ENCODE measurements at places on chromosomes 12 and 14.
A peak's percentile ranks its signal among the peaks of the same experiment; 100 is the strongest.

- DNase-seq: no peak
These were observed 78.3 kb upstream of the RTL1 start for GRCh38 chr14:100981809-100982208.

- DNase-seq: no peak
These were observed 191.8 kb downstream of the C12orf75 start for GRCh38 chr12:105522166-105522825.

DNA sequence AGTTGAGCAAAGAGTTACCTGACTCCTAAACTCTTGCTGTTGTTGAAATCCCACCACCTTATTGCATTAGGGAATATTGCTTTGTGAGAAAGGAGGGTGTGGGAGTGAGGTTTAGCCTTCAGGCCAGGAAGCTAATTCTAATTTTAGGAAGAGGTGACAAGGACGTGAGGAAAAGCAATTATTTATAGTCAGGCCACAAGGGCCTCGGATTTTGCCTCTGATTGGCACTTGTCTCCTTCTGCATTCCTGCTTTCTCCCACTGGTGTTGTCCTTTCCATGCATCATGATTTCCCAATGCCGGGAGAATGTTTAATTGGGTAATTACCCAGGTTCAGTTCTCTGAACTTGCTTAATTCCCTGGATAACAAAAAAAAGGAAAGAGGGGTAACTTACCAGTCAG lies 37.9 kb upstream of the SLC38A2 start:
- DNase-seq: no peak

- peak; percentile 9 for DNase-seq
These were observed 3.2 kb downstream of the METTL25 start for GRCh38 chr12:82361461-82361915.

- no peak for DNase-seq
These were observed 85.3 kb downstream of the RFLNA start for GRCh38 chr12:124379938-124380754.

GRCh38 chr14:106511006-106511799 lies 984.8 kb downstream of the TMEM121 start:
- peak; percentile 5 for DNase-seq

DNA sequence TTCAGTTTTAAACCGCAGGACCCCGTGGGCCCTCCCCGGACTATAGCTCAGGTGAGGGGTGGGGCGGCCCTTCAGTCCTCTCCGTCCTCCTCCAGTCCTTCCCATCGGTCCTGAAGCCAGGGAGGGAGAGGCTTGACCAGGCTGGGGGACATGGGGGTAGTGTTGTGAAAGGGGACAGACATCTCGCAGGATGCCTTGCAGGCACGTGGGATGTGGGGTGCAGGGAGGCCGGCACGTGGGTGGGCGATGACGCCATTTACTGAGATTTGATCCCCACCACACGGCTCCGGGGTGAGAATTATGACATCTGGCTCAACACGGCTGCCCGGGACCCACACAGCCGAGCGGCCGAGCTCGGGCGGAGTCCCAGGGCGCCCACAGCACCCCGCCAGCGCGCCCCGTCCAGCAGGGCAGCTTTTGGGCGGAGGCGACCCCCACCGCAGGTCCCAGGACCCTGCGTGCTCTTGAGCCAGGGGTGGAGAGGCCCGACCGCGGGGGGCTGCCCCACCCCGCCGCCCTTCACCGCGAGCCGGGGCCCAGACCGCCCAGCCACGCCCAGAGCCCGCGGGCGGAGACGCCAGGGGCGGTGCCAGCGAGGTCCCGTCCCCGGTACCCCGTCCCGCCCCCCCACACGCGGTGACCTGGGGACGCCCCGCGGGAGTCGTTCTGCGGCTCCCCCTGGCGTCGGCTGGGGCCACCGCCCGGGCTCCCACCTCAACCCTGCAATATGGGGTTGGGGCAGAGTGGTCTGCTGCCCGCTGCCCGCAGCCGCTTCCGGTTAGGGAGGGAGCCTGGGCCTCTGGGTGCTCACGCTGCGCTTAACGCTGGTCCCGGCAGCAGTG lies 3.3 kb upstream of the EXOC3L4 start:
- DNase-seq: peak; percentile 79

DNA sequence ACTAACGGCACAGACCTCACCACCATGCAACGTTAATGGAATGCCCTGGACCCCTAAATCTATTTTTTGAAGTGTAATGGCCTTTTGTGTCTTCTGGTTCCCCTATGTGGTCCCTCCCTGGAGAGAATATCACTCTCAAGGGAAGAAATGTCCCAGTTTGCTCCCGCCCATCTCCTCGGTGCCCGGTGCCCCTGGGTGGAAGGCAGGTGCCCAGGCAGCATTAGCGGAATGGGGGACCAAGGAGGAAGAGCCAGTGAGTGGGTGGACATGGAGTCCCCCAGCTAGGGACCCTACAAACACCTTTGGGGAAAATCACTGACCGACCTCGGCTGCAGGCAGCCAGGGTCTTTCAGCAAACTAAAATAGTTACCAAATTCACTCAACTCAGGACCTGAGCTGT lies 212.1 kb upstream of the RTL1 start:
- no peak for DNase-seq

DNA sequence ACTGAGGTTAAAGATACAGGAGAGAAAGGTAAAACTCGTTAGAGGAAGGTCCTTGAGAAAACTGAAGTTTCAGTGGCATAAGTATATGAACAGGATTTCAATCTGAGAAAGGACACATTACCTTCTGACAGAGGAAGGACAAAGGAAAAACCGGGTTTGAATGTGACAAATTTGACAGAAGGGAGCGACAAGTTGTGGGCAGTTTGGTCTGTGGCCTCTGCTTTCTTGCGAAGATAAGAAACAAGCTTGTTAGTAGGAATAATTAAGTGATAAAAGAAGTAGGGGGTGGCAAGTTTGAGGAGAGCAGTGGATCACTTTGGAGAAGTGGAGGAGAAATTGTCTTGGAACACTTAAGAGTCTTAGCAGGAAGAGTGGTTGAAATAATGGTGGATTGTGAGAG lies 5.1 kb downstream of the MON2 start:
- no peak for DNase-seq

DNA sequence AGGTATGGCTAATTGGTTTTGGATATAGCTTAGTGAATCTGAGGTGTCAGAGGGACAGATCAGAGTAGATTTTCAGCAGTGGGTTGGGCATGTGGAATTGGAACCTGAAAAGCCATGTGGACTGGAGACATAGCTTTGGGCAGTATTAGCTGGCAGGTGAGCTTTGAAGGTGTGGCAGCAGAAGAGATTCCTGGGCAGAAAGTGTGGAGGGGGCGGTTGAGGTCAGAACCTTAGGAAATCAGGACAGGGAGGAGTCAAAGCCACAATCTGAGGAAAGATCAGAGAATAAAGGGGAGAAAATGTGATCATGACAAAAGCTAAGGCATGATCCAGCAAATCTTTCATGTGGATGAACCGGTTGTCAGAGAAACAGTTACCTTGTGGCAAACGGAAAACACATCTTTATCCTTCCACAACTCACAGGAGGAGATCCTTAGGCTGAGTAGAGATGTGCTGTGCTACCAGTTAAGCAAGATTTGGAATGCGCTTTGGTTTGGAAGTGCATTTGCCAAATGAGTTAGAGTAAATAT lies 56.4 kb downstream of the PTGER2 start:
- no peak for DNase-seq

- DNase-seq: no peak
These were observed 113.6 kb downstream of the TAOK3 start for GRCh38 chr12:118259079-118259478.

DNA sequence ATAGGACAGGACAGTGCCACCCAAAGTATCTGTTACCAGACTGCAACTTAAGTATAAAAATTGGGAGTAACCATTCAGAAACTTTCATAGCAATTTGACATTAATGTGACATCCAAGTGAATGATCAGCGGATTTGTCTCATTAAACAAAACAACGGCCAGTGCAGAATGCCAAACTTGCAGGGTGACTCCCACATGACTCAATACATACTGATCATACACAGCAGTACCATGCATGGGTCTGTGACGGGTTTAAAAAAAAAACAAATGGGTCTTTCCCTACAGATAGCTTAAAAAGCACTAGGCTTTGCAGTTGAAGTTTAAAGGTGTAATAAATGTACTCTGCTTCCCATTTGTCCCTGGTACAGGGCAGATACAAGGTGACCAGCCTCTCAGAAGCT lies 116.6 kb downstream of the SLC35F4 start:
- no peak for DNase-seq

DNA sequence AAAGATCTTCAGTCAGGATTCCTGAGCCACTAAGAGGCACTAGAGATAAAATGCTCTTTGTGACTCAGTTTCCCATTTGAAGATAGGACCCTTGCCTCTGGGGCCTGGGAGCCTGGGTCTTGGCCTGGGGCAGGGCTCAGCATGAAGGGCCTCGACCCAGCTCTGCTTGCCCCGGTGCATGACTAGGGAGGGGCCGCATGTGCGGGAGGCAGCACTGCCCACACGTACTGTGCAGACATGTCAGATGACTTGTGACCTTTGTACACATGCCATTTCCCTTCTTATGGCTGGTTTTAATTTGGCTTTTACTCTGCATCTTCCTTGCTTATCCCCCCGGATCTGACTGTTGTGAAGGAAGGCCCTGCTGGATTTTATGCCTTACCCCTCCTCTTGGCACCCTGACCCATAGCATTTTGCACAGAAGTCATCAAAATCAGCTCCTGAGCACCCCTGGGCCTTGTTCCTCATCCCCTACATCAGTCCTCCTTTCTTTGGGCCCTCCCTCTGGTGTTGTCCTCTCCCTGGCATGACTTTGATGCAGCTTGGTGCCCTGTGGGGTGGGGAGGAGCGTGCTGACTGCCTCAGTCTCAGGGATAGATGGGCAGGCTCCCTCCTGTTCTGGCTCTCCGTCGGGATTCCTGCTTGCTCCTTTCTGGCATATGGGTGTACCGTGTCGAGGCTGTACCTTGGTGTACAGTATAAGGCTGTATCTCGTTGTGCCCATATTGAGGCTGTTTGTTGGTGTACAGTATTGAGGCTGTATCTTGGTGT lies 4.4 kb downstream of the CLSTN3 start:
- DNase-seq: no peak

- no peak for DNase-seq
These were observed 77.6 kb upstream of the KCNH3 start for GRCh38 chr12:49461221-49461620.

- peak; percentile 35 for DNase-seq
These were observed 624 bp downstream of the RIN3 start for GRCh38 chr14:92513966-92514843.

GRCh38 chr14:26595926-26596542 lies 1.8 kb downstream of the NOVA1 start:
- DNase-seq: no peak

DNA sequence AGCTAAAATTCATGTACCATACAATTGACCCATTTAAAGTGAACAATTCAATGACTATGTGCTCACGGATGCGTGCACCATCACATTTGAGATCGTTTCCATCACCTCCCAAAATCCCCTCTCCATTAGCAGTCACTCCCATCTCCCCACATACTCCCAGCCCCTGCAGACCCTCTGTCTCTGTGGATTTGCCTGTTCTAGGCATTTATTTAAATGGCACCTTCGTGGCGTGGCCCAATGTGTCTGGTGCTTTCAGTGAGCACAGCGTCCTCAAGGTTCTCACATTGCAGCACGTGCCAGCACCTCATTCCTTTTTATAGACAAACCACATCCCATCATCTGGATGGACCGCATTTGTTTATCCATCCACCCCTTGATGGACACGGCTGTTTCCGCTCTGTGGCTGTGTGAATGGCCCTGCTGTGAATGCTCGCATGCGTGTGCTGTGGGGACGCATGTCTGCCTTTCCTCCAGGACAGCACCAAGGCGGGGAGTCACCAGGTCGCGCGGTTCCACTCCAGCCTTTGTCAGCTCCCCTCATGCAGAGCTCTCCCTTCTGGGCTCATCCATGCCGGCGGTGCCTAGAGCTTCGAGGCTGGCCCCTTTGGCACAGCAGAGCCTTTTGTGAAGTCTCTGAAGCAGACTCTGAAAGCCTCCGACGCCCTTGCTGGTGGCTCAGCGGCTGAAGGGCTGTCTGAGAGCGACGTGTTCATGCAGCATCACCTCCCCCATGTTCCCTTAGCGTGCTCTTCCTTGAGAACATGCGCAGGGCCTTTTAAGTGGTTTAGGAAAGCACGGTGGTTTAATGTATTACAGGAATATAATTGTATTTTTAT lies 184.4 kb downstream of the KIF26A start:
- DNase-seq: no peak

DNA sequence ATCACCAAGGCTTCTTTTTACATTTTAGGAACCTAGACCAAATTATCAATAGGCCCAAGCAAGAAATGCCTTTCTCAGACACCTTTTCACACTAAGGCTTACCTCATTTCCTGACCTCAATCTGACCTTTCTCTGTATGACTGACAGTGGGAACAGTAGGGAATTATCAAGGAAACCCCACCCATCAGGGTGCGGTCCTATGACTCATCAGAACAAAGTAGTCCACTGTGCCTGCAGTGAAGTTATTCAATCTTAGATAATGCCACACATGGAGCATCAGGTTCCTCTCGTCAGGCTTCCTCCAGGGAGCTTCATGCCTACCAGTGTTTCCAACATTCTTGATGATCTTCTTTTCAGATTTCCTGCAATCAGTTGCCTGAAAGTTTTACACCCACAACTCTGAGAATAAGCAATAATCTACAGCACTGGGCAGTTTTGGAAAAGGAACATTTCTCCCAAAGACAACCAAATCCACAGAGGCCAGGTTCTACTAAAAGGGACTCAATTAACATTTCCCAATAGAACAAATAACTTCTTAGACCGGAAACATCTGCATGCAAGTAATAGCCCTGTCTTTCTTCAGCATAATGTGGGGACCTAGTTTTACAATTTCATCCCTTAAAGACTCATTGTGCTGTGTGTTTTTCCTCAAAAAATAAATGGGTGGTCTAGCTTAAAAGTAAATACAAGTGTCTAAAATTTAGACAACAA lies 35.9 kb upstream of the TMTC2 start:
- peak; percentile 76 for DNase-seq

DNA sequence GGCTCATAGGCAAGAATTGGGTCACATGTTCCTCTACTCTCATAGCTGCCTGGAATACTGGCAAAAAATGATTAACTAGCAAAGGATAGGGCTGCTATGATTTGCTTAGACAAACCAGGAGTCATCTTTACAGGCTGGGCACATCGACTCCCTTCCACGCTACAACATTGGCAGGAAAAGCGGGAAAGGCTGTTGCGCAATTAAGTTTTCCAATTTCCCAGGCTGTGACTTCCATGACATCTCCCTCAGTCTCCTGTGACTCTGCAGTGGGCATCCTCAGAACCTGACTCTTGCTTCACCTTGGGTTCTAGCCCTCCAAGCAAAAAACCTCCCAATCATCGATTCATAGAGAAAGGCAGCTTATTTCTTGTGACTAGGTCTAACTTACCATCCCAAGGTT lies 184.5 kb upstream of the E2F7 start:
- DNase-seq: no peak

- no peak for DNase-seq
These were observed 50.7 kb downstream of the ELK3 start for GRCh38 chr12:96244826-96245225.

GRCh38 chr14:58584383-58584782 lies 53.4 kb upstream of the DACT1 start:
- DNase-seq: no peak

GRCh38 chr14:100802766-100803165 lies 23.2 kb upstream of the MEG3 start:
- no peak for DNase-seq

DNA sequence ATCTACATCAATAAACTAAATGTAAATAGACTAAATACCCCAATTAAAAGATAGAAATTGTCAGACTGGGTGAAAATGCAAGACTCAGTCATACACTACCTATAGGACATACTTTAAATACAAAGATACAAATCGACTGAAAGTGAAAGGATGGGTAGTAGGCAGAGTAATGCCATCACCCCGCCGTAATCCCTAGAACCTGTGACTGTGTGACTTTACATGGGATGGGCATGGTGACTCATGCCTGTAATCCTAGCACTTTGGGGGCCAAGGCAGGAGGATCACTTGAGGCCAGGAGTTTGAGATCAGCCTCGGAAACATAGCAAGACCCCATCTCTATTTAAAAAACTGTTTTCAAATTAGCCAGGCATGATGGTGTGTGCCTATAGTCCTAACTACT lies 2.6 kb upstream of the EVL start:
- DNase-seq: no peak

Data from GM12865 (cell line).